ENCODE measurements at places on chromosomes 3 and 15.

DNA sequence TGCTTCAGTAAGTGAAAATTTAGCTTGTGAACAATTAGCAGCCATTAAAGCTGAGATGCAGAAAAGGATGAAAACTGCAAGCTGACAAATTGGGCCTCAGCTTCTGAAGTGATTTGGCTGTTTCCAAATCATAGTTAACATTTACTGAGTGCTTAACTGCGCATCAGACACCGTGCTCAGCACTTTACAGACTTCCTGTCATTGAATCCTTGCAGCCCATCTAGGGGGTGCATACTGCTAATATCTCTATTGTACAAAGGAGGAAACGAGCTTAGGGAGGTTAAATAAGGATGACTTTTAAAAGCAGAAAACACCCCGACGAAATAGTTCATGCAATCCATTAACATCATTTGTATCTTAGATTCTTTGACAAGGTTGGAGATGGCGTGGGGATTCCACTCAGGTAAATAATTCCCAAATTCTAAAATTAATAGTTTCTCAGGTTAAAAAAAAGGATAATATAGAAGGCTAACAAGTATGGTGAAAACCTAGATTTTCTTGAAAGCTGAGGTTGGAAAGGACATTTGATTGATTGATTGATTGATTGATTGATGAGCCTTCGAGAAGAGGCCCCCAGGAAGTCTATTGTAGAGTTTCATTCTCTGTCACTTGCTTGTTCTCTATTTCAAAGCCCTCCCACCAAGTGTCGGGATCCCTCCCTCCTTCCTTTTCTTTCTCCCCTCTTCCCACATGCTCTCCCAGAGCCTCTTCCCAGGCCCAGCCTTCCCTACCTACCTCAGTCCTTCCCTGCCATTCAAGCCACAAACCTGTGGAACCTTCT is 23.5 kb upstream of the EPHB3 start:
- no peak for DNase-seq

- DNase-seq: no peak
These were observed 71.7 kb upstream of the TTC14 start for GRCh38 chr3:180530276-180530675.

DNA sequence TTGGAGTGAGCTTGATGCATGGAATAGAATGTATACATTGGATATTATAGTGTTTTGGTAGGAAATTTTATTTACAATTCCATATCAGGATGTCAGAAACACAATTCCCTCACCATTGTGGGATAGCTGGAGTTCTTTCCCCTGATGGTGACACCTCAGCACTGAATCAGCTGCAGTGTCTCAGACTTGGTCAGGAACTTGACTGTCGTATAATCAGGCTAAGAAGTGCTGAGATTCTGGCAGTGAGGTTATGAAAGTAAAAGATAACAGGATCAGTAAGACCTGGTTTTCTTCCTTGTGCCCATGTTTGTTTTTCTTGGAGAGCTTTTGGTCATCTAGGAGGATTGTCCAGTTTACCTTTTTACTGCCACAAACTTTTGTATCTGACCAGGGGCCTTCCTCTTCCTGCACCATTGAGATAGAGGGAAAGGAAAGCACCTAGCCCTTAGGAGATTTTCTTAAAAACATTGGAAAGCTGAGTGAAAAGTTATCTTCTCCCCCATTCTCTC is 27.3 kb upstream of the ST3GAL6 start:
- no peak for DNase-seq

DNA sequence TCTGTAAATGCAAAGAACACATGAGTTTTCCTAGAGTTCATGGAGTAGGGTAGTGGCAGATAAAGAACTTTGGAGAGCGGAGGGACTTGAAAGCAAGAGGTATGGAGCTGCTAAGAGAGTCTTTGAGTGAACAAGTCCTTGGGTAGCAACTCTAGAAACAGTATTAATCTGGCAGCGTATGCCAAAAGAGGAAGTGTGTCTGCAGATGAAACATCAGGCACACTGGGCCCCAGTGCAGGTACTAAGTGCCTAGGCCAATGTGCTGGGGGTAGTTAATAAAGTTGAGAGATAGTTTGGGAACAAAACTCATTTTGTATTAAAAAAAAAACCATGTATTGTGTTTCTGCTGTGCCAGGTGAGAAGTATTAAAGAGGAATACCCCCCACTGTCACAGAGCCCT is 223.0 kb upstream of the STRIT1 start:
- no peak for DNase-seq

- DNase-seq: no peak
These were observed 148.3 kb downstream of the SMAD6 start for GRCh38 chr15:66850078-66850991.

- DNase-seq: no peak
These were observed 111.1 kb upstream of the GPR149 start for GRCh38 chr3:154540950-154541604.

GRCh38 chr15:68593341-68593740 is 14.5 kb downstream of the CORO2B start:
- no peak for DNase-seq

- no peak for DNase-seq
These were observed 288.3 kb downstream of the ULK4 start for GRCh38 chr3:41673650-41674049.

DNA sequence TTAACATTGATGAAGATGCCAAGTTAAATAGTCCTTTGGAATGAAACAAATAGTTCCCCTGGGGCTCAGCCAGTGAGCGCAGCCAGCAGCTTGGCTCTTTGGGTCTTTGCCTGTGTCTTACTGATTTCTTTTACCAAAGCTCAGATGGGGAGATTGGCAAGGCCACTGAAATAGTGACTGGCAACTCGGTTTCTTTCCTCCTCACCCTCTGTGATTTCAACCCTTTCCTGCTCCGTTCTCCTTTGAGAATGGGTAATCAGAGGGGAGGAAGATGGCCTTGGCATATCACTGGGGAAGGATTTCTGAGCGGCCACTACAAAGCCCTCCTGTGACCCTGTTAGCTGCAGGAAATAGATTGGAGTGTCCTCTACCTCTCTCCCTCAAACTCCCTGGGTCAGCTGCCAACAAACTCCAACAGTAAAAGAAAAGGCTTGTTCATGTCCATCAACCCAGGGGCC is 337.1 kb upstream of the LRRFIP2 start:
- DNase-seq: no peak

GRCh38 chr15:70825841-70826240 is 28.1 kb downstream of the LARP6 start:
- DNase-seq: no peak

GRCh38 chr3:176872771-176873209 is 324.5 kb downstream of the TBL1XR1 start:
- DNase-seq: peak; percentile 22

DNA sequence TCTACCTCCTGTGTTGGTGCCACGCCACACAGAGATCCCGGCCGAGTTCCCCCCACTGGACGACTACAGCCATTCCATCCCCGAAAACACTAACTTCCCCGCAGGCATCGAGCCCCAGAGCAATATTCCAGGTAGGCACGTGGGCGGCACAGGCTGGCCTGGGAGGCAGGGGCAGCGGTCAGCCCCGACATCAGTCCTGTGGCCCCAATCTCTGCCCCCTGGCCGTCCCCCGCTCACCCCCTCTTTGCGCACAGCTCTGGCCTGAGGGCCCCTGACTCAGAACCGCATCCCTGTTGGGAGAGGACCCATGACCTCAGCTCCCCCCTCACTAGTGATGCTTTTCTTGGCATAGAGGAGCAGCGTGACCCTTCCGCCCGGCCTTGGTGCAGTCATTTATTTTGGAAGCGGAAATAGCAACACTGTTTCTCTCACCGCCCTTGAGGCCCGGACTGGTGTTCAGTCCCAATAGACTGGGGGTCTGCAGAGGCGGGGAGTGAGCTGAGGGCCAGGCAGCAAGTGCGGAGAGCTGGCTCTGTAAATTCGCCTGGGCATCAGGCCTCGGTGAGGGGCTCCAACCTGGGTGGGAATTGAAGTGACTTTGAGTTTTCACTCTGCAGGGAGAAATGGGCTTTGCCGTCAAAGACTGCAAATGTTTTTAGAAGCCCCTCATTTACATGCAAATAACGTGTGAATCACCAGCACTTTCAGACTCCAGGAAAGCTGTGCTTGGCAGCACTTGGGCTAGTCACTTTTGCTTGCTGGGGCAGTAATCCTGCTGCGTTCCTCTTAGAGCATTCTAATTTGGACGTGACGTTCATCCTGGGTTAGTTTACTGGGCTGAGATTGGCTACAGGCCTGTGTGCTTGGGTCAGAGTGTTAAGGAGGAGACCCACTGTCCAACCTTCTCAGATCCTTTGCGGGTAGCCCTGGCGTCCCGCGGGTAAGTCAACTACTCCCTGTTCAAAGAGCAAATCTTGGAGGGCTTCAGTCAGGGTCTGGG is 88.9 kb downstream of the AAGAB start:
- no peak for DNase-seq

GRCh38 chr3:36941658-36942057 is 3.2 kb downstream of the TRANK1 start:
- DNase-seq: no peak

GRCh38 chr3:46659285-46659684 is 34.2 kb downstream of the ALS2CL start:
- DNase-seq: no peak

- no peak for DNase-seq
These were observed 74.3 kb downstream of the CORO2B start for GRCh38 chr15:68653031-68653635.

DNA sequence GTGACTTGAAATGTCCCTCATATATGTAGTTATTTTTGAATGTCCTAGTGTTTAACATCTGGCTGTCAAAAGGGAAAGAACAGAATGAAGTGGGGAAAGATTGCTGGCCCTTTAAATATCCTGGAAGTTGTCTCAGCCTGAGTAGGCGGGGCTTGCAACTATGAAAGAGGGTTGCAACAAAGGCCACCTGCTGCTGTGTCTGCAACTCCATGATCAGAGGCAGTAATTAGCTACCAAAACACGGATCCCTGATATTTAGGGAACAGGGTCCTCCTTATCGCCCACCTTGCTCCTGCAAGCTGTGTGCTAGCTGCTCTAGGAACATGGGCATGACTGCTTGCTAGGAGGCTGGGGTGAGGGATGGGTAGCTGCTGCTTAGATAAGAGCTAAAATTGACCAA is 100.2 kb upstream of the CFAP20DC start:
- DNase-seq: no peak

DNA sequence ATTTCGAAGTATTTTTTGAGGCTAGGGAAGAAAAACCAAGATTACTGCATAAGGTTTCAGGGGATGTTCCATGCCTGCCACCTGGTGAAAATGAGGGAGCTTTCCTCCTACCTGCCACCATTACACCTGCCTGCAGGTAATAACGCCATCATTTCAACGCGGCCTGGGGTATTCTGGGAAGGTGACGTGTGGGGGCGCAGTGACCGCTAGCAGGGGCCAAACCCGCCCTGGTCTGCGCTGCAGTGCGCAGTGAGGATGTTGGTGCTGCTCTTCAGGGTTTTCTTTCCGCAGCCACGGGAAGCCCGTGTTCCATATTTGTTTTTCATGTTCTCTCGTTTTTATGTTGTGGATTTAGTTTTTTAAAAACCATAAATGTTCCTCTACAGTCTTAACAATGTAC is 37.4 kb upstream of the SNRPN start:
- DNase-seq: no peak

- no peak for DNase-seq
These were observed 165.4 kb downstream of the SV2B start for GRCh38 chr15:91265416-91265940.

DNA sequence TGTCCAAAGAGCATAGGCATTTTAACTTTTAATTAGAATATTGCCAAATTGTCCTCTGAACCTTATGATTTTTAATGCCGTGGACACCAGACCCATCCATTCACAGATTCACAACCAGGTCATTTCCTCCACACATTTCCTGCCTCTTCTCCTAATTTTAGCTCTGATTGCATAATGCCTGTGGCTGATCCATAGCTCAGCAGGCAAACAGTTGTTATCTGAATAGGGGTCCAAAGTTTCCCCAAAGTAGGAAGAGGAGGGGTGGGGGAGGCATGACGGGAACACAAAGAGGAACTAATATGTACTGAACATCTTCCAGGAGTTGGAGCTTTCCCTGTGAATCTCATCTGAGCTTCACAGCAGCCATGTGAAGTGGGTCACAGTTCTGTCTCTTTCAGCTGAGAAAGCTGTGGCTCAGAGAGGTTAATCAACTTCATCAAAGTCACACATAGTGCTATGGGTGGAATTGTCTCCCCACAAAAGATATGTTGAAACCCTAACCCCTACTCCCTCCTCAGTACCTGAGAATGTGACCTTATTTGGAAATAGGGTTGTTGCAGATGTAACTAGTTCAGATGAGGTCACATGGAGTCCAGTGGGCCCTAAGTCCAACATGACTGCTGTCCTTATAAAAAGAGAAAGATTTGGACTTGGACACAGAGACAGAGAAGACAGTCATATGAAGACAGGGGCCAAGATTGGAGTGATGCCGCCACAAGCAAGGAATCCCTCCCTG is 106.7 kb upstream of the AGBL1 start:
- DNase-seq: no peak

- no peak for DNase-seq
These were observed 1229.1 kb downstream of the ROBO2 start for GRCh38 chr3:78268716-78269668.

GRCh38 chr15:101657968-101658784 is 6.0 kb upstream of the TM2D3 start:
- DNase-seq: no peak

DNA sequence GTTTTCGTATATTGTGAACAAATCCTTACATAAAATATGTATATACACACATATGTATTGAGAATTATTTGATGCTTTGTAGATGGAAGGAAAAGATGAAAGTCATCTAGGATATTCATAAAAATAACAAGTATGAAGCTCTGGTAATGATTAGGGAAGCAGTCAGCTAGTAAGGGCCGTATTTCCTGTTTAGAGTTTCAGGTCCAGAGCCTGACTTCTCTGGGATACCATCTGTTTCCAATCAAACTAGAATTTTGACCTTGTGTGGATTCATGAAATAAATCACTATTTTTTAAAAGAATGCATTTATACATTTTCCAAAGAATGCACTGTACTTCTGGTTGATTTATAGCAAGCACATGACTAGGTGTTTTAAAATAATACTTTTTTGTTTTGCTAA is 156.1 kb upstream of the CGNL1 start:
- DNase-seq: no peak

GRCh38 chr3:45915059-45915439 is 28.2 kb upstream of the CXCR6 start:
- DNase-seq: no peak

GRCh38 chr15:56996746-56997470 is 78.5 kb downstream of the TCF12 start:
- no peak for DNase-seq

DNA sequence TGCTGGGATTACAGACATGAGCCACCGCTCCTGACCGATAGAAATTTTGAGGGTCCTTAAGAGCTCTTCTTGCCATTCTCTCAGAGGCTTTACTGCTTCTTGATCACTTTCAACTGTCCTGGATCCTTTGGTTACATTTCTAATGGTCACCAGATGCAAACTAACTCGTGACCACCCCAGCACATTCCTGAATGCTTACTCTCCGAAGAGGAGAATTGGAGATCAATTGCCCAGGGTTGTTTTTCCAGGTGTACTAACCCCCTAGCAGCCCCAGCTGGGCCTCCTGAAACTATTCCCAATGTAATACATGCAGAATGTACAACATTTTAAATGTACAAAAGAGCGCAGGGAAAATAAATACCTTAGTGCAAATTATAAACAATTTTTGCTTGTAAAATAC is 65.1 kb upstream of the TBL1XR1 start:
- DNase-seq: no peak
